Hair follicle dermal papilla cell (primary cell): ENCODE measurements at places on chromosomes 4 and X. TPM values are rescaled to one million over a fixed set of nuclear protein-coding genes. Genes with fewer than 3 reads are reported as not detected.

Gene RS1
- not detected in 2 replicates for total RNA-seq

Gene SERPINA7
- not detected in 2 replicates for total RNA-seq

Gene IRAK1
- 89.9 and 94.7 TPM in 2 replicates for total RNA-seq

Gene CTAG1B
- not detected in 2 replicates for total RNA-seq

Gene ADH1B
- total RNA-seq = 15.2 and 43.5 TPM in 2 replicates

Gene DRD5
- not detected in 2 replicates for total RNA-seq

Gene ARX
- total RNA-seq = not detected in 2 replicates

Gene ABLIM2
- total RNA-seq = 0.12 TPM in 1 of 2 replicates, not detected in the other

Gene SULT1B1
- under 0.01 and 0.12 TPM in 2 replicates for total RNA-seq

Gene YTHDC1
- total RNA-seq = 36.3 and 36.5 TPM in 2 replicates

Gene CT55
- not detected in 2 replicates for total RNA-seq

Gene SRPX
- 121 and 147 TPM in 2 replicates for total RNA-seq

Gene PCSK1N
- 0.49 and 0.65 TPM in 2 replicates for total RNA-seq

Gene ZXDB
- total RNA-seq = 13.5 and 15.4 TPM in 2 replicates

Gene MAPK10
- total RNA-seq = 6.3 and 10.9 TPM in 2 replicates

Gene FLNA
- total RNA-seq = 4,119 and 4,322 TPM in 2 replicates

Gene SERTM2
- total RNA-seq = not detected in 2 replicates

Gene DDX60
- 22.7 and 27.4 TPM in 2 replicates for total RNA-seq

Gene UTP14A
- 17.4 and 18.0 TPM in 2 replicates for total RNA-seq

Gene CXCL11
- total RNA-seq = not detected in 2 replicates

Gene NFKB1
- 41.0 and 47.9 TPM in 2 replicates for total RNA-seq

Gene HTRA3
- total RNA-seq = 4.6 and 8.1 TPM in 2 replicates

Gene SSX1
- total RNA-seq = not detected in 2 replicates

Gene IL21
- not detected in 2 replicates for total RNA-seq

Gene TLR3
- total RNA-seq = 9.8 and 9.9 TPM in 2 replicates

Gene ETDA
- total RNA-seq = not detected in 2 replicates
